EH (cell line): ENCODE measurements at places on chromosomes 3 and 15.

DNA sequence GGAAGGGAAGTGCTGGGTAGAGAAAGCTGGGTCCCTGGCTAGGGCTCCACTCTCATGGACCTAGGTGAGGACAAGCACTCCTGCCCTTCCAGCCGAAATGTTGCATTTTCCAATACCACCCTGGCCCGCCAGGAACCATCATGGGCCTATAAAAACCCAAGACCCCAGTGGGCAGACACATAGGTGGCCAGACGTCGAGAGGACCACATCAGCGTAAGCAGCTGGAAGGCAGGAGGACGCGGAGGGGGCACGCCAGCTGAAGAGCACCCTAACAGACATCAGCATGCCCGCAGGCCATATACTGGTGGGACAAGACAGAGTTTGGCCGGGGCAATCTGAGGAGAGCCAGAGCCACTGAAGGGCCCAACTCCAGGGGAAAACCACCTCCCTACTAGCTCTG, 98.3 kb downstream of the GBE1 start:
- DNase-seq = no peak

DNA sequence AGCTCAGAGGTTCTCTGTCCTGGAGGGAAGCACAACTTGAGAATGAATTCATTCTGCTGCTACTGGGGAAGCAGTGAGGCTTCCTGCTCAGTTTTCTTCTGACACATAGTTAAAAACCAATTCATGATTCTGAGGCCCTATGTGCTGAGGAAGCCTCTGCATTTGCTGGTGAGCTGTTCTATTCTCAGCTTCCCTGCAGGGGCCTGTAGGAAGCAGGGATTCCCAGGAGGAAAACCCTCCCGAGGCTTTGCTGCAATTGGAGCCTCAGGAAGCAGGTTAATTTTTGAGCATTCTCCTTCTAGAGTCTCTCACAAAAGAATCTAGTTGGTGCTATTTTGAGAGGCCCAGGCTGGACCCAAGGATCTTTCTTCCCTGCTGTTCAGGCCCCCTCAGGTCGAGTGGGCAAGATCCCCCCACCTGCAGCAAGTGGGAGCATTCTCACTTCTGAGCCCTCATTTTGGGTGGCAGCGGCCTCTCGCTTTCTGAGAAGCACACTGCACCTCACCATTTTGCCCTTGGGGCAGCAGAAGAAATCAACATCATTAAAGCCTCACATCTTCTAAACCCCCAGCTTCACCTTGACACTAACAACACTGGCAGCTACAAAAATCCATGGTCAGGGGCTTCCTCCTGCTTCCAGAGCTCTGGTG, 197.5 kb upstream of the TSC22D2 start:
- peak; percentile 16 for DNase-seq

- no peak for DNase-seq
Measured at GRCh38 chr15:59995568-59996297, 8.4 kb upstream of the FOXB1 start.

DNA sequence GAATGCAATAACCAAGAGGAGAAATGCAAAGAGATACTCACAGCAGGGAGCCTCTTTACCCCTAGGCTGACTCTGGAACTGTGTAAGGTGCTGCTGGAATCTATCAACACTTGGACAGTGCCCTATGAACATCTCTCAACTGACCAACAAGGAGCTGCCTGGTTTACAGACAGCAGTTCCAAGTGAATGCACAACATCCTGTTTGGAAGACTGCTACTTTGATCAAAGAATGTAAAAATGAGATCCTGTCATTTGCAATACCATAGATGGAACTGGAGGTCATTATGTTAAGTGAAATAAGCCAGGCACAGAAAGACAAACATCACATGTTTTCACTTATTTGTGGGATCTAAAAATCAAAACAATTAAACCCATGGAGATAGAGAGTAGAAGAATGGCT, 136.3 kb downstream of the IMPG2 start:
- peak; percentile 38 for DNase-seq

DNA sequence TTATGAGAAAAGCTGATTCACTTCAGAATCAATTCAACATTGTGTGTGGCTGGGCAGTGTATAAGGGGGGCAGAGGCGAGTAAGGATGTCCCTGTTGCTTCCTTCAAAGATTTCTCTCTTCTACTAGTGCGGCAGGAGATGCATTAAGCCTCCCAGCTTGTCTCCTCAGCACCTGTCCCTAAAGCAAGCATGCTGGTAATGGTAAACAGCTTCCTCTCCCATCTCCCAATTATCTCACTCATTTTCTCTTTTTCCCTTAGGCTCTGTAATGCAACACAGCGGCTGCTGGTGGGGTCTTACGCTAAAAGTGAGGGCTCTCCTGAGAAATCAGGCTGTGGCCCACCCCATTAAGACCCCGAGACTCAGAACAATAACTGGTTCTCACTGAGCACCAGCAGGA, 306.4 kb upstream of the ROPN1 start:
- DNase-seq = no peak

DNA sequence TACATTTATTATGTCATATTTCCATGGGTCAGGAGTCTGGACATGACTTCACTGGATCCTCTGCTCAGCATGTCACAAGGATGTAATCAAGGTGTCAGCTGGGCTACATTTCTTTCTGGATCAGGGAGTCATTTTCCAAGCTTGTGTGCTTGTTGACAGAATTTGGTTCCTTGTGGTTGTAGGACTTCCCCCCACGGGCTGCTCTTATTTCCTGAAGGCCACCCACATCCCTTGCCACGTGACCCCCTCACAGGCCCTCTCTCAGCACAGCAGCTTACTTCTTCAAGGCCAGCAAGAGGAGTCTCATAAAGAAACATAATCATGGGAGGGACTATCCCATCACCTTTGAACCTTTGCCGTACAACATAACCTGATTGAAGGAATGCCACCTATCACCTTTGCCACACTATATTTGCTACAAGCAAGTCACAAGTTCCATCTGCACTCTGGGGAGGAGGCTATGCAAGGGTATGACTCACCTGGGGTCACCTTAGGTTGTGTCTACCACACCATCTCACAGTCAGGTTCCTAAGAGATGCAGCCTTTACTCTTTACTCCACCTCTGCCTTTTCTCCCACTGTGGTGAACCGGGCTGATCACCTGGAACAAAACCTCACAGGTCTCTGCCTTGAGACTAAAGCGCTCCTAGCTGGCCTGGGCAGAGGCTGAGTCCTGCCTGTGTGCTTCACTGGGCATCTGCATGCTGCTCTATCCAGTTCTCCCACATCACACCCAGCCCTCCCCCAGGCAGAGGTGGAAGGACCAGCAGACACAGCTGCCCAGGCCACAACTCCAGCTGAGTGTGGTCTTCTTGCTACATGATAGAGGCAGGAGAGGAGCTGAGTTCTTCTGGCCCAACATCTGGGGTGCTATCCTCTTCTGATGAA, 13.5 kb downstream of the RAB6B start:
- no peak for DNase-seq

DNA sequence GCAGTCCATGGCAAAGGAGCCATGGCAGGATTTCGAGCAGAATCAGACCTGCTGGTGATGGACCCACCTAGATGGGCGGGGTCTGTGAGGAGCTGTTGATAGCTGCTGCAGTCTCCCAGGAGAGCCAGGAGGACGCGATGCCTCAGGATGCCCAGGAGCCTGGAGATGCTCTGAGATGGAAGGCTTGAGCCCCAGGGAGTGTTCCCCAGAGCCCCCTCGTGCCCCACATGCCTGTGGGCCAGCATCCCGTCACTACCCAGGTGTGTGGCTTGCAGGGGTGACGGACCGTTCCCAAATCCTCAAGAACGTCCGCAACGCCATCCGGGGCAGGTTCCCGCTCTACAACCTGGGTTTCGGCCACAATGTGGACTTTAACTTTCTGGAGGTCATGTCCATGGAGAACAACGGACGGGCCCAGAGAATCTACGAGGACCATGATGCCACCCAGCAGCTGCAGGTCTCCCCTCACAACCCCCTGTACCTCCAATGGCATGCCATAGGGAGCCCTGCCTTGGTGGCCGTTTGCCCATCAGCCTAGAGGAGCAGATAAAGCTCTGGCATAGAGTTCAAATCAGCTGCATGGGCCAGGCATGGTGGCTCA, 6.7 kb downstream of the ITIH1 start:
- no peak for DNase-seq

- peak; percentile 93 for DNase-seq
Measured at GRCh38 chr15:101167753-101168462, 83.9 kb downstream of the CHSY1 start.

DNA sequence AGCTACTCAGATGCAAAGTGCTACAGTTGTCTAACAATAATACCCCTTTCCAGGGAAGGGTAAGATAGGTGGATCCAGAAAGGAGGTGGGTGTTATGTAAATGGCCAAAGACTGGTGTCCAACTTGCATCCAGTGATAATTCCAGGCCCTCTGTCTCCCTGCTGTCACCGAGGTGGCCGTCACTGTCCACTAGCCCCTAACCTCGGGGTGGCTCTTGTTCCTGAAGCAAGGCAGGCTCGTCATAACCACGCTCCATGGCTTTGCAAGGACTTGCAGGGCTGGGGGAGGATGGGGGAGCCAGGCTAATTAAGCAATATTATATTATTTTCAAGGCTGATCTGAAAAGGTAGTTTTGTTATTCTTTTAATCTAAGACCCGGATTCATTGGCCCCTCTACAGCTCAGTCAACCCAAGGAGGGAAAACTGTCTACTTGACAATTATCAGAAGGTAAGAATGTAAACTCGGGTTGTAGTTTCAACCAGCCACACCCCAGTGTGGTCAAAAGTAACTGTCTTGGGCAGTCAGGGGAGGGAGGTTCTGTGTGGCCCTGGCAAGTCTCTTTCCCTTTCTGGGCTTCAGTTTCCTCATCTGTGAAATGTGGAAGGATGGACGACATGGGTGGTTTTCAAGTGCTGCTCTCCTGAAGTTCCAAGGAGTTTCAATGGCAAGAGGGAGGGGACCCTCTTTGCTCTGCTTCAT, 220.1 kb upstream of the BHLHE40 start:
- no peak for DNase-seq

DNA sequence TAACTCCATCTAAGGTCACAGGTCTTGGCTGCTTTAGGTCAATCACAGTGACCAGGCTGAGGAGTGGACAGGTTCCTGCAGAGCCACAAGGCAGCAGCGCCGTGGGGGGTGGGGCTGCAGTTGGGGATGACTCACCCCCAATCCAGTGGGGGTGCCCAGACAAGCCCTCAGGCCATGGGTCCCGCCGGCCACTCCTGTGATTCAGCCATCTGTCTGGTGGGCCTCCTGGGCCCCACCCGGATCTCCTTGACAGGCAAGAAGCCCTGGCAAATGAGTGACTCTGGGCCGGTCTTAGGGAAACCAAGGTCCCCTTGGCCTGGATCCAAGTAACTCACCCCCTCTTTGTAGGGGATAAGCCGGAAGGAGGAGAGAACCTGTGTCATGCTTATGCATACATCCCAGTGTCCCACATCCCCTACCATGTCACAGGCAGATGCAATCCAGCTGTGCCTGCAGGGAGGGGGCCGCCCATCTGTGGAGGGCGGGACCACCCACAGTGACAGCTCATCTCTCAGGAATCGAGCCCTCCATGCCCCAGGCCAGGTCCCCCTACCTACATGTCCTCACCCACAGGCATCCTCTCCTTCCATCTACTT, 495 bp upstream of the COL7A1 start:
- peak; percentile 96 for DNase-seq

DNA sequence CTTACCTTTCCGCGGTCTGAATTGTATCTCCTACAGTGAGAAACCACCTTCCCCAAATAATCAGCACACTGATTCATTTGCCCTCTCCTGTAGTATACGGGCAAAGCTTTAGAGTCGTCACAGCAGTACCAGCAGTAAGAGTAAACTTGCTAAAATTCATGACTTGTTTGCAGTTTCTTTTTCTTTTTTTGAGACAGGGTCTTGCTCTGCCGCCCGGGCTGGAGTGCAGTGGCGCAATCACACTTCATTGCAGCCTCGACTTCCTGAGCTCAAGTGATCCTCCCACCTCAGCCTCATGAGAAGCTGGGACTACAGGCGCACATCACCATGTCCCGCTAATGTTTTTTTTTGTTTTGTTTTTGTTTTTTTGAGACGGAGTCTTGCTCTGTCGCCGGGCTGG, 11.9 kb downstream of the SCAMP5 start:
- no peak for DNase-seq

DNA sequence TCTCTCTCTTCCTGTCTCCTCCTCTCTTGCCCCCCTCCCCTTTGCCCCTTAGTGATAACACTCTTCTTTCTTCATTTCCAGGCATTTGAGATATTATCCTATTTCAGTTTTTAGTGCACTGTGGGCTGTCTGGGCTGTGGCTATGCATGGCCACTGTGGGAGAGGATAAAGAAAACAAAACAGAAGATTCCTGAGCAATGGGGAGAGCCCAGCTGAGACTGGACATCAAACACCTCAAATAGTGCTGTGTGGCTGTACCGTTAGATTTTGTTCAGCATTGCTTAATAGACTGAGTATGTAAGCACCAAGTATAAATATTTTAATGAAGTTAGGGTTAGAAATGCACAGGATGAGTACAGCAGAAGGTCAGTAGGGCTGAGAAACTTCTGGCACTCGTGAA, 7.9 kb upstream of the GBE1 start:
- peak; percentile 28 for DNase-seq

DNA sequence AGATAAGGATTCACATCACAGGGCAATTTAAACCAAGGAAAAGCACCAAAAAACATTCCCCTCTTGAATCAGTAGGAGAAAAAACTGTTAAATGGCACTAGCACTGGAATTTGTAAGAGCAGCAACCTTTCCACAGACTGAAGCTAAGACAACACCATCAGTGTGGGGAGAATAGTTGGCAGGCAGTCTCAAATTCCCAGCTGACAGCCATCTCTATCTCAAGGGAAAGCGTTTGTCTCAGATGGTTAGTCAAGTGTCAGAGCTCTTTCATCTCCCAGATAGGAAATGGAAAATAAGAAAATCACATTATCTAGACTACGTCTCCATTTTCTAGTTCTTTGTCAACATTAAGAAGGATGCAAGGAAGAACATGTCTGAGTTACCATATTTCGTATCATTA, 228.7 kb downstream of the WDR72 start:
- DNase-seq = no peak

DNA sequence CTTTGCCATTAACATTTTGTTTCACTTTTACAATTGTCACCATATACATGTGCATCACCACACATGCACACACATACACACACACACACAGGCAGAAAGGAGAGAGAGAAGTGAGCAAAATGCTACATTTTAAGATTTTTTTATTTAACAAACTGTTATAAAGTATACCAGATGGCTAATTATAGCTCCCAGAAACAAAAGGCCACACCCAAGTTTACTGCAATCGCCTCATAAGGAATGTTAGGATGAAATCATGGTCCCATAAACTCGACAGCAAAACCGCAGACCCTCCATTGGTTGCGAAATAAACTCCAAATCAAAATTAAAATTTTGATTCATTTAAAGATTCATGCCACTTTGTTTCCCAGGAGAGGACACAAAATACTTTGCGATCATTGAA, 16.1 kb upstream of the C15orf61 start:
- peak; percentile 80 for DNase-seq

DNA sequence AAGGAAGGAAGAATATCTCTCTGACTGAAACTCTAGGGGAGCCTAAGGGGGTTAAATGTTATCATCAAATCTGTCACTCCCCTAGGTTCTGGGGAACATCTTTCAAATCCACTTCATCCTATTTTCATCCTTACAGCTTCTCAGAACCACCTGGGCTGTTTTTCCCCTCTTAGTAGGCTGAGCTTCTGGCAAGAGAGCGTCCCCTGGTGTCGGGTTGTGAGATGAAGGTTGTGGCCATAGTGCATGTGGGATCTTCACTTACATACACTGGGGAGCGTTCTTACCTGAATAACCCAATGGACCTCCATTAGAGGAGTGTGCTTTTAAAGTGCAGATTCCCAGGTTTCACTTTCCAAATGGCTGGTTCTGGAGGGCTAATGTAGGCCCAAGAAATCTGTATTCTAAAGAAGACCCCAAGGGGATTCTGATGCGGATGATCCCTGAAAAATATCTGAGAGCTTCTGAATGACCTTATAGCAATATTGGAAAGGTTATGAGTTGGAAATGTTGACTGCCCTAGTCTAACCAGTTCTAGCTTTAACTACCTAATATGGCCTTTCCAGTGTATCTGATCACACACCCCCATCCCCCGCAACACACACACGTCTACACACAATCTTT, 663.7 kb downstream of the AGBL1 start:
- no peak for DNase-seq
